Coronary artery (tissue), 2 donors: ENCODE measurements at places on chromosomes 1 and 21.

- peak; percentile 36 for DNase-seq
Observed at GRCh38 chr21:45750936-45751335, 107.4 kb downstream of the PCBP3 start.

GRCh38 chr21:32425628-32426027, 13.1 kb downstream of the EVA1C start:
- no peak for DNase-seq

- DNase-seq, result no peak
Observed at GRCh38 chr1:33329600-33330305, 8.9 kb upstream of the A3GALT2 start.

GRCh38 chr1:154593390-154593789, 14.6 kb downstream of the ADAR start:
- no peak for DNase-seq
